Fibroblast of upper back skin (primary cell): ENCODE measurements at places on chromosomes 5 and 9.

GRCh38 chr5:107704681-107705401 lies 34.1 kb upstream of the EFNA5 start:
- peak; percentile 10 for DNase-seq

GRCh38 chr5:683551-684481 lies 9.3 kb downstream of the TPPP start:
- no peak for DNase-seq

GRCh38 chr5:65121880-65122436 lies 353.2 kb downstream of the CWC27 start:
- peak; percentile 61 for DNase-seq

DNA sequence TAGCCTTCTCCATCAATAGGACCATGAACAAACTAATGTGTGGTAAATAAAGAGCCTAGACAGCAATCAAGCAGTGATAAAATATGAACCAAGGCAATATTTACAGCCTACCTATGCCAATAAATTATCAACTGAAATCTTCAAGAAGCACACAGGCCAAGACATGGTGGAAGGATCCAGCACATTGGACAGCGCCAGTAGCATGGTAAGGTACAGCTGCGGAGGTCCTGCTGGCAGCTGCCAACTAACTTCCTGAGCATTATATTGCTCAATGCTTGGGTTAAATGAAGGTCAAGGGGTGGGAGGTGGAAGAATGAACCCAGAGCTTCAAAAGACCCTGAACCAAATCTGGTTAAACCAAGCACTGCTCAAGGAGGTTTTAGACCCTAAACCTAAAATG lies 16.5 kb upstream of the SPDL1 start:
- DNase-seq: peak; percentile 45

DNA sequence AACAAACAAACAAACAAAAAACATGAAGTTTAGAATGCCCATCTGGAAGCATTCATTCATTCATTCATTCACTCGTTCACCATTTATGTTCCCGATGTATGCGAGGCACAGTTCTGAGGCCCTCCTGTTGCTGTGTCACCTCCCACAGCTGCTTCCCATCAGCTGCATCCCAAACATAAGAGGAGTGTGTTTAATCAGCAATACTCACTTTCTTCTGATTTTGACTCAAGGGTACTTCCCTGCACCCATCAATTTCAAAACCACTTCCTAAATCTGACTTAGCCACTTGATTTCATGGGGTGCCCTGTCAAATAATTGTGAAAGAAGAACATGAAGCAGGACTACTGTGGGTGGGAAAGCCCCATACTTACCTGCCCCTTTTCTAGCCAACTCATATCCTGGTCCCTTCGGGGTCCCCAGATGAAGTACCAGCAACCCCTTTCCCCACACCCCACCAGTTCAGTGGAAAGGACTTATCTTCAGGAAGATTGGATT lies 128.0 kb upstream of the IL12B start:
- no peak for DNase-seq

DNA sequence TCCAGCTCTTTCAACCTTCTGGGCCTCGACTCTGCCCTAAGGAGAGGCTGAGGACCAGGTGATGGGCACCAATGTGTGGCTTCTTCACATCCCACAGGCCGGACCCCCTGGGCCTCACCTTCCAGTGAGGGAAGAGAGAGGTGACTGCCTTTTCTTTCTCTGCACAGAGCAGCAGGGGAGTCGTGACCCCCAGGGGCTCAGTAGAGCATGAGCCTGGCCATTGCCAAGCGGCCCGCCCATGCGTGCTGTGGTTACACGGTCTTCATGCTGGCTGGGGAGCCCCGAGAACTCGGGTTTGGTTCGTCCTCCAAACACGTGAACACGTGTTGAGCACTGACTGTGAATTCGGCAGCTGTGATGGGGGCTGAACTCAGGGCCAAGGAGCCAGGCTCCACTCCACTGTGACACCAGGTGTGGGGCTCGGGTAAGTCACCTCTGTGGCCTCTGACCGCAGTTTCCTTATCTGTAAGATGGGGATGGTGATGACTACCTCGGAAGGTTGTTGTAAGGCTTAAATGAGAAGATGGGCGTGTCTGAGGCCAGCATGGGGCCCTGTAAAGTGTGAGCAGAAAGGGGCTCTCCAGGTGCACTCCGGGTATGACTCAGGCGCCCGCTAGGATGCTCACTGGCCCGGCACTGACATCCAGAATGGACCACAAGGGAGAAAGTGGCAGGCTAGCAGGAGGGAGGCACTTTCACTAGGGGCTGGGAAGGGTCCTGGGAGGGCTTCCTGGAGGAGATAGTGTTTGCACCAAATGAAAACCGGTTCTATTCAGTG lies 13.4 kb upstream of the GRHPR start:
- DNase-seq: no peak

- peak; percentile 5 for DNase-seq
Measured at GRCh38 chr5:121870489-121870888, 18.8 kb downstream of the FTMT start.

GRCh38 chr5:72503888-72504491 lies 3.2 kb downstream of the ZNF366 start:
- peak; percentile 47 for DNase-seq

DNA sequence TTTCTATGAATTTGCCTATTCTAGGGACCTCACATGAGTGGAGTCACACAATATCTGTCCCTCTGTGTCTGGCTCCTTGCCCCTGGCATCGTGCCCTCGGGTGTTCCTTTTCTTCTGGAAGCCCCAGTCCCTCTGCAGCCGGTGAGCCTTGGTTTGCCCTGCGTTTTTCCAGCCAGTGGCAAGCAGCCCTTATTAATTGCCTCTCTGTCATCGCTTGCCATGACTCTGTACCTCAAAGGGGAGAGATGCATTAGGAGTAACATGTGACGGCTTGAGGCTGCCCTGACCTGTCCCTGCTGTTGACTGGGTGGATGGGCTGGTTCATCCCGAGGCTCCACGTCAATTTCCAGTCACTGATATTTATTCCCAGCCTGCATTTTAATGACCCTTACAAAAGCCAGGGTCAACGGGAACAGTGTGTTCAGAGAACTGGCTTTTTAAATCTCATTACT lies 87.3 kb downstream of the CFAP90 start:
- no peak for DNase-seq

GRCh38 chr9:98094316-98094715 lies 24.7 kb downstream of the TRIM14 start:
- no peak for DNase-seq

GRCh38 chr9:105932276-105932675 lies 237.9 kb downstream of the TMEM38B start:
- DNase-seq: no peak

DNA sequence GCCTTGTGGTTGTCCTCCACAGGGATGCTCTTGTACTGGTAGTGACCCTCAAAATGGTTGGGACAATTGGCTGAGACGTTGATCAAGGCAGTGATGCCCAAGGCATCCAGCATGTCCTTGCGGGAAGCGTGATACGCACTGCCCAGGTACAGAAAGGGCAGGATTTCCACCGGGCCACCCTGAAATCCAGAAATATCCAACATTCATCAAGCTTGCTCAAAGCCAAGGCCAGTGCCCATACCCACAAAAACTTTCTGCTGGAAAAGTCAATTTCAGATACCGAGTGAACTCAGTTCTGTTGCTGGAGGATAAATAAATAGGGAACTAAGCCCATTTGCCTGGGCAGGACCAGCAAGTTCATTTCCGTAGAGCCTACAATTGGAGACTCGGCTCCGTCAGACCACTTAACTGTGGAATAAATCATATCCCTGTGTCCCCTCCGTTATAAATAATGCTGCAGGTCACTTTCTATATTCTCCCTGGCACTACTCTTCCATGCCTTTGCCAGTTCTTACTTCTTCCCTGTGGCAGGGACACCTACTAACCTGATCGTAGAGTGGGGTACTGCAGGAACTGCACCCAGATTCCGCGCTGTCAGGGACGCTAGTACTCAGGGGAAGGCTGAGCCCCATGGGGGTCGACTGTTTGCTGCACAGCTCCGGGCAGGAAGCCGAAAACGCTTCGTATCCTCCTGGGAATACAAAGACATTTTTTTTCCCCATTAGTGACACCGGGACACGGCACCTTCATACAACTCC lies 1.2 kb downstream of the DUSP1 start:
- no peak for DNase-seq

DNA sequence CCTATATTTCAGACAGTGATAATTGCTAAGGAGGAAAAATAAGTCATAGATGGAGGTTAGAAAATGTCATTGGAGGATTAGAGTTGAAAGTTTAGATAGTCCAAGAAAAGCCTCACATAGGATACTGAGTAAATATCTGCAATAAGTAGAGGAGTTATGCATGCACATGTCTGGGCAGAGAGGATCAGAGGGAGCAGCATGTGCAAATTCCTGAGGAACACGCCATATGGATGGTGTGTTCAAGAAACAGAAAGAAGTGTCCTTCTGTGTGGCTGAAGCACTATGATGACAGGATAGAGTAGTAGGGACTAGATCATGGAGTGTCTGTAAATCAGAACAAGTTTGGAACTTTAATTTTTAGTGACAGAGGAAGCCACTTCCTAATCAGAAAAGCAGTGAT lies 52.2 kb downstream of the SGCD start:
- peak; percentile 57 for DNase-seq

DNA sequence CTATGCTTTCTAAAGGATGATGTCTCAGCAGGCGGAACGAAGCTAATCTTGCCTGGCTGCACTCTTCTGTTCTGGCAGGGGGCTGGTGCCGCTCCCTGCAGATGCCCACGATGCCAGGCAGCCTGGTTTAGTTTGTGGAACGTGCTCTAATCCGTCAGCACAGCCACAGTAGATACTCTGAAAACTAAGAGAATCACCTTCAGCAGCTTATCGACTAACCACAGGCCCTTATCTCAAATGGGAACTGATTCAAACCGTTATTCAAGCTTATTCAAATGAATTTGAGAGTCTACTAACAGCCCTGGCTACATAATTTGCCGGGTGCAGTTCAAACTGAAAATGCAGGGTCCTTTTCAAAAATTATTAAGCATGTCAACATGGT lies 246.6 kb upstream of the ANKRD55 start:
- no peak for DNase-seq

GRCh38 chr9:134661299-134661698 lies 19.7 kb downstream of the COL5A1 start:
- DNase-seq: no peak

GRCh38 chr9:137321726-137322361 lies 19.8 kb upstream of the NRARP start:
- no peak for DNase-seq

- no peak for DNase-seq
Measured at GRCh38 chr5:75512383-75513074, 838 bp downstream of the POLK start.

DNA sequence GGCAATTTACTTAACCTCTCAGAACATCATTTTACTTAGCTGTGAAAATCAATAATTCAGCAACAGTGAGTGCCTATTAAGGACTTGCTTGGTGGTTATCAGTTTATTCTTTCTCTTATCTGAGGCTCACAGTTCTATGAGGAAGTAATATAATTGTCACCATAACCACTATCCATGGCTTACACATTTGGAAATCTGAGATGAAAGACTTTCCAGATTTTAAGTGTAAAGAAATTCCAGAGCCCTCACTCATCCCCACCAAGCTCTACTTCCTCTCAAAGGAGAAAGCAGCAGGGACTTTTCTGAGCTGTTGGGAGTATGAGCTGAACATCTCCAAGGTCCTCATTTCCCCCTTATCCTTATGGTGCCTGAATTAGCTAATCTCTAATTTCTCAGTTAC lies 321.5 kb downstream of the FBXL7 start:
- DNase-seq: peak; percentile 64
